Stimulated activated CD8-positive, alpha-beta memory T cell treated with anti-CD3 and anti-CD28 coated beads, Interleukin-4, amount 100 ng/mL, for 1 hour (primary cell): ENCODE measurements at places on chromosomes 11 and 22.

DNA sequence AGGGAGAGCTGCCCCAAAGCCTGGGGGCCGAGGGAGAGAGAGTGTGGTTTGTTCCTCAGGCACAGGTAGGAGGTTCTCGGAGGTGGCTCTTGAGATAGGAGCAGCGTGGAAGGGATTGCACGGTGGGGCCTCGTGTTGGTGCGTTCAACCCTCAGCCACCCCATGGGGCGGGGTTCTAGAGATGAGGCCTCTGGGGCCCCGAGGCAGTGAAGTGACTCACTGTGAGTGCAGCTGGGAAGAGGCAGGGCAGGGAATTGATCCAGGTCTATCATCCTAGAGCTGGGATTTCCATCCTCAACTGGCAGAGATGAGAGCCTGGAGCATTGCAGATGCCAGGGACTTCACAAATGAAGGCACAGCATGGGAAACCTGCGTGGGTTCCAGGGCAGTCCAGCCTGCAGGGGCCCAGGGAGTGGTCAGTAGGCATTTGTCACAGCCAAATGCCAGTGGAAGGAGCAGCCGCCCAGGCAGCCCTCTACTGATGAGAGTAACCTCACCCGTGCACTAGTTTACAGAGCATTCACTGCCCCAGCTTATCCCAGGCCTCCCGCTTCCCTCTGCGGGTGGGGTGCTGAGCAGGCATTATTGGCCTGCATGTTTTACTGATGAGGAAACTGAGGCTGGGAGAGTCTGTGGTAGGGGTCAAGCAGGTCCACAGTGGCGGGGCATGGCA is 5.1 kb upstream of the SMARCB1 start:
- no peak for DNase-seq

DNA sequence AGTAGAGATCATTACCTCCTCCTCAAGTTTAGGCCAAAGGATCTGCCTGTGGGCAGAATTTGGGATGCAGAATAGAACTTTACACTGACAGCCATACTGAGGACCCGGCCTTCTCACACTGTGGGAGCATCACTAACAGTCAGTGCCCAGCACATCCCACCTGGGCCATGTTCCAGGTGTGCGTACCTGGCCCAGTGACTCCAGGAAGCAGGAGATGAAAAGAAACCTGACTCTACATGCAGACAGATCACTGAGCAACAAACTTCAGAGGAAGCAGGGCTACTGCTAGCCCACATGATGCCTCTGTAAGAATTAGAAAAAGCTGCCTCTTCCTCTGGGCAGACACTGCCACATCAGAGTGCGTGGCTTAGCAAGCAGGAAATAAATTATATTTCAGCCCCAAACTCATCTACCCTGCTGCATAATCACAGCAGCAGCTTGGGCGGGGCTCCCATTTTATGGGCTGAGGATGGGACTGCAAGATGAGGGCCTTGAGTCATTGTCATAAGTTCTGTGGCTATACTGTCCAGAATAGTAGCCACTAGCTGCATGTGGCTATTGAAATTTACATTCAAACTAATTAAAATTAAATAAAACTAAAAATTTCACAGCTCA is 6.0 kb upstream of the LMO2 start:
- no peak for DNase-seq

DNA sequence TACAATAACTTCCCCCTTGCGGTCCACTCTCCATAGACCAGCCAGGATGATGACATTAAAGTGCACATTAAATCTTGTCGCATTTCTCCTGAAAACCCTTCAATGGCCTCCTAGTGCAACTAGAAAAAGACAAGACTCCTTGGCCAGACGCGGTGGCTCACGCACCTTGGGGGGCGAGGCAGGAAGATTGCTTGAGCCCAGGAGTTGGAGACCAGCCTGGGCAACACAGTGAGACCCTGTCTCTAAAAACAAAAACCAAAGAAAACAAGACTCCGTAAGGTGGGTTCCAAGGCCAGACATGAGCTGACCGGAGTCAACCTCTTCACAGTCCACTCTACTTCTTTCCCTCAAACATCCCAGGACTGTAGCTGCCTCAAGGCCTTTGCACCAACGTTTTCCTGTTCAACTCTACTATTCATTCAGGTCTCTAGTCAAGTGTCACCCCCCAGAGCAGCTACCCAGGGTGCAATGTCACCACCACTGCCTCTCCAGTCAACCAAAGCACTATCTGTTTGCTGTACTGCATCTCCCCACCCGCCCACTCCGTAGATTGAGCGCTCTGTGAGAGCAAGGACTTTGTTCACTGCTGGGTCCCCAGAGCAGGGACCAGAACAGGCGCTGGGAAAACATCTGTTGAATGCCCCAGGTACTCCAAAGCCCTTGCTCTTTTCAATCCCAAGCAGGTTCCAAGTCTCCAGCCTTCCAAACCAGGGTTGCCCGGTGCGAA is 739 bp downstream of the ZMAT5 start:
- DNase-seq = no peak

- no peak for DNase-seq
These were observed 30.8 kb downstream of the MRTFA start for GRCh38 chr22:40605761-40606160.

DNA sequence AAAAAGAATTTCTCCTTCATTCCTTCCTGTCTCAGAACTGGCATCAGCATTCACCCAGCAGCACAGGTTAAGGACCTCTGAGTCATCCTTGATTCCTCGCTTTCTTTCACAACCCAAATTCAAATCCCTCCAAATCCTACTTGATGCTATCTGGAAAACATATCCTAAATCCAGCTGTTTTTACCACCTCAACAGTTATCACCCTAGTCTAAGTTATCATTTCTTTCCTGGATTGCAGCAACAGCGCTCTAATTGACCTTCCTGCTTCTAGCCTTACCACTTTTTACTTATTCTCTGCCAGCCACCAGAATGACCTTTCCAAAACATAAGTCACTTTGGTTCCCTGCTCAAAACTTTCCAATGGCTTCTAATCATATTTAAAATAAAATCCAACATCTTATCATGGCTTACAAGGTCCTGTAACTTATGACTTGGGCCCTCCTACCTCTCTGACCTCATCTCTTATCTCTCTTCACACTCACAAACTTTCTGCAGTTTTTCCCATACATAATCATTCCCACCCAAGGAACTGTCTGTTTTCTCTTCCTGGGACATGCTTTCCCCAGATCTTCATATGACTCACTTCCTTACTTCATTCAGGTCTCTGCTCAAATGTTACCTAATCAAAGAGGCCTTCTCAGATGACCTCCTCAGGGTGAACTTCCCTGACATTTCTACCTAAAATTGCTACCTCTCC is 119.4 kb downstream of the TTC28 start:
- DNase-seq = no peak

GRCh38 chr11:32186118-32186517 is 95.2 kb downstream of the RCN1 start:
- DNase-seq = no peak

DNA sequence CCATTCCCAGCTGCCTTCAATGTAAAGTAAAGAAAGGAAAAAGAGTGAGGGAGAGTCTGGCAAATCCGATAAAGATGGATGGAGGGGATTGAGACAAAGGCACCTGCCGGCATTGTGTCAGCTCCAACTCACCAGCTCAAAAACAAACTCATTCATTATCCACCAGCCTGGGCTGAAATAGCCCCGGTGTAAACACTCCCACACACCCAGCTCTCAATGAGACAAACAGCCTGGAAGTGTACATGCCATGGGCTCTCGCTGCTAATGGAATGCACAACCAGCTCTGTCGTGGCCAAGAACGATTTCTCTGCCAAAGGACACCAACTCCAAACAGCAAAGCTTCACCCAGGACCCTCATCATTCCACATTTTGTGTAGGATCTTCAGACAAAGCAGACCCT is 89.3 kb upstream of the OPCML start:
- DNase-seq = no peak

GRCh38 chr11:57936050-57936418 is 87.6 kb upstream of the OR9Q1 start:
- DNase-seq = no peak

DNA sequence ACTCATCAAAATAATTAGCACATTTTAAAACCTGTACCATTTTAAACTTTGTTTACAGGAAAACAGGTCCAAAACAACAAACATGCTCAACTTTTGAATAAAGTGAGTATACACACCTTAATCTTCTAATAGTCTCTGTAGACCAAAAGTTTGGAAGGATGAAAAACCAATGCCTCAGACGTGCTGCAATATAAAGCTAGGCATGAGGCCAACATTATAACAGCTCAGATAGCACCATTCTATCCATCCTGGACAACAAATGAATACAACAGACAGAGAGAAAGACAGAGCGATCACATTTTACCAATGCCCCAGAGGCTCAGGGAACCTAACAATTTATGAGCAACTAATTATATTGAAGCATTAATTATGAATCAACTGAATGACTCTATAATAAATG is 77.0 kb downstream of the PAK1 start:
- DNase-seq = no peak

DNA sequence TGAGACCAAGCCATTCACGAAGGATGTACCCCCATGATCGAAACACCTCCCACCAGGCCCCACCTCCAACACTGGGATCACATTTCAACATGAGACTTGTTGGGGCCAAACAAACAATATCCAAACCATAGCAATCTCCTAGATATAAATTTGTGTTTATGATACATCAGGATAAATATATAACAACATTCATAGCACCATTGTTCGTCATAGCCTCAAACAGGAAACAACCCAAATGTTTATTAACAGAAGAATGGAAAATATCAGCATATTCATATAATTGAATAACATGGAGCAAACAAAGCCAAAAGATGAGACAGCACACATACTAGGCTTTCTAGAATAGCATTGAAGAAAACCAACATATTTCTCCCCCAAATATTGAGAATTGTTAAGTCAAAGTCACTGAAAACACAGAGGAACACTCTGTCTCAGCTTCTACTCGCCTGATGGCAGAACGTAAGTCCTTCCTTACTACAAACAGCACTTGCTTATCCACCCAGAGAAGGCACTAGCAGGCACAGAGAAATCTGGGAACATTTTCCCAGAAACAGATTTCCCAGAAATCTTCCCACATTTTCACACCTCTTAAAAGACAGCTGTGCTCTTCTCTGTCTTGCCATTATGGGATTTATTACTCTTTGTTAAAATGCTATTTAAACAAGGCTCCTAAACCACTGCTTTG is 8.1 kb upstream of the GDPD4 start:
- DNase-seq = no peak

DNA sequence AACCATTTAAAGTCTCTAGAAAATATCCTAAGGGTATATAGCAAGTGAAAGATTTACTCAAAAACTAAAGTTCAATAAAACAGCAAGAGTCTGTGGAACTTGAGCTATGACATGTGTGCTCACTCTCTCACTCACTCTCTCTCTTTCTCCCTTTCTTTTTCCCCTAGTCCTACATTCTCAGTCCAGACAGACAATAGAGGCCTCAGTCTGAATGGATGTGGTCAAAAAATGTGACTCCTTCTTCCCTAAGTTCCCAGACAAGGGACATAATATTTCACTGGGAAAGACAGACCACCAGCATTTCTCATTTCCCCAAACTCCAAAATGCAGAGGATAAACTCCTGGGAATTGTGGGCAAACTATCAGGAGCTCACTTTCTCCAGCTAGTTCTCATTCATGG is 17.6 kb upstream of the APLNR start:
- DNase-seq = no peak

GRCh38 chr11:43561832-43562231 is 118.7 kb upstream of the HSD17B12 start:
- DNase-seq = no peak

GRCh38 chr11:68043349-68044144 is 4.7 kb downstream of the TCIRG1 start:
- DNase-seq = no peak

DNA sequence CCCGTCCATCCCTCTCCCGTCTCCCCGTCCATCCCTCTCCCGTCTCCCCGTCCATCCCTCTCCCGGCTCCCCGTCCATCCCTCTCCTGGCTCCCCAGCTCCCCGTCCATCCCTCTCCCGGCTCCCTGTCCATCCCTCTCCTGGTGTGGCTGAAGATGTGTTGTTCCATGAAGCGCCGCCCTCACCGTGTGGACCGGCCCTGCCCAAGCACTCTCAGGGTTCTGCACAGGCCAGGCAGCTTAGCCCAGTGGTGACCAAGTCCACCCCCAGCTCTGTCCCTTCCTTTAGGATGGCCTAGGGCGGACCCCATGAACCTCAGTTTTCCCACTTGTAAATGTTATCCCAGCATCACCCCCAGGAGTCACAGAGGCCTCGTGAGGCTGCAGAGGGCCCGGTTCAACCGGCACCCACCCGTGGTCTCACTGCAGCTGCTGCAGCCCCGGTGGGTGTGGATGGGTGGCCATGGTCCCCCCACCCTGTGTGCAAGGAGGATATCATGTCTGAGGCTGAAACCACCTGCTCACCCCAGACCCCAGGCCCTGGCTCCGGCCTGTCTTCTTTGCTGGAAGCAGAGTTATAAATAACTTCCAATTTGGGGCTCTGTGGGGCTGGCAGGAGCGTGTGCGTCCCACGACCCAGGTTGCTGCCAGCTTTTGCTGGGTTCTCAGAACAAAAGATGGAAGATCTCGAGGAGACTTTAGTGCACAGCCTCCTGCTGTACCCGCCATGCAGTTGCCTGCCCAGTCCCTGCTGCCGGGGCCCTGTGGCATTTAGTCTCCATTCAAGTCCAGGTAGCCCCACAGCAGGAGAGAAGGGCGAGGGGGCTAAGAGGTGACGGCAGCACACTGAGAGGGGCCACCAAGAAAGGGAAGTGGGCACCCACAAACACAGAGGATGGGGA is 1147.8 kb downstream of the BRD1 start:
- DNase-seq = no peak

DNA sequence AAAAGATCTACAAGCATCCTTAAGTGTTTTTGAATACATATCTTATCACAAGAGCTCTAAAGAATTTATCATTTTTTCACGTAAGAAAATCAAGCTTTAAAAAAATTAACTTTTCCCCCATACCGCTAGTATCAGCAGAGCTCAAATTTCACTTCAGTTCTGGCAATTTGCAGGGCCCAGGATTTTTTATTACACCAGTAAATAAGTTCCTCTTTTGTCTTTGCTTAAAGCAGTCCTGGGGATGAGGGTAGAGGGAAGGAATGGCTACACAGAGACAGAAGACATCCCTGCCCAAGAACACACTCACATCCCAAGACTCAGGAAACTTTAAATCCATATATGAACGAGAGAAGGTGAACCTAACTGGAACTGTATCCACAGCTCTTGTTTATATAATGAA is 22.6 kb upstream of the SORL1 start:
- no peak for DNase-seq

DNA sequence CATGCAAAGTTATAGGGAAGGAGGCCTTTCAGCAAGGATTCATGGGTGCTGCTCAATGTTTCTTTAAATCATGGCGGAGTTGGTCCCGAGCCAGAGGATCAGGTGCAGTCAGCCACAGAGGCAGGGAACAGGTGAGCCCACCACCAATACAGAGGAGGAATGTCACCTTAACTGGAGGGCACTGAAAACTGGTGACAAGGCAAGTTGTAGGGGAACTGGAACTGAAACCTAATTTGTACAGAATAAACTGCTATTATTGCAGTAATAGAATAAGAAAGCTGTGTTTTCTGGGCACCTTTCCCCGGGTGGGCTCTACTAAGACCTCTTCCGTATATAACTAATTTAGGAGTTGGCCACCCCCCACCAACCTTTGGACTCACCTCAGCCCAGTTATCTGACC is 296.0 kb upstream of the NARS2 start:
- DNase-seq = no peak
